ENCODE measurements at places on chromosomes 4 and X.

- DNase-seq: peak; percentile 24
Measured at GRCh38 chr4:40194602-40195161, 2.1 kb upstream of the RHOH start.

DNA sequence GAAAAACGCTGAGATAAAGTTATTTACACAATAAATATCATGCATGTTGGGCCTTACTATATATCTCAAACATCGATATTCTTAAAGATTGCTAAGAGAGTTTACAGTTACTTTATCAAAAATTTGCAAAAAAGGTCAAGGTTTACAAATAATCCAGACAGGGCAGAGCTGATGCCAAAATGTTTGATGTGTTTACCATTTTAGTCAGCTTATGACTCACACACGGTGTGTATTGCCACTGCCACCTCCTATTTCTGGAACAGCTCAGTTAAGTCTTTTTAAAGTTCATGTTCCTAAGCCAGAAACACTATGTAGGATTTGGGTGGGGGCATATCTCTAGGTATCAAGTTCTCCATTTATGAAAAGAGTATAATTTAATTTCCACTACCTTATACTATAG, 580.6 kb downstream of the INPP4B start:
- peak; percentile 42 for DNase-seq

GRCh38 chr4:16505726-16506125, 279.5 kb upstream of the TAPT1 start:
- peak; percentile 30 for DNase-seq

DNA sequence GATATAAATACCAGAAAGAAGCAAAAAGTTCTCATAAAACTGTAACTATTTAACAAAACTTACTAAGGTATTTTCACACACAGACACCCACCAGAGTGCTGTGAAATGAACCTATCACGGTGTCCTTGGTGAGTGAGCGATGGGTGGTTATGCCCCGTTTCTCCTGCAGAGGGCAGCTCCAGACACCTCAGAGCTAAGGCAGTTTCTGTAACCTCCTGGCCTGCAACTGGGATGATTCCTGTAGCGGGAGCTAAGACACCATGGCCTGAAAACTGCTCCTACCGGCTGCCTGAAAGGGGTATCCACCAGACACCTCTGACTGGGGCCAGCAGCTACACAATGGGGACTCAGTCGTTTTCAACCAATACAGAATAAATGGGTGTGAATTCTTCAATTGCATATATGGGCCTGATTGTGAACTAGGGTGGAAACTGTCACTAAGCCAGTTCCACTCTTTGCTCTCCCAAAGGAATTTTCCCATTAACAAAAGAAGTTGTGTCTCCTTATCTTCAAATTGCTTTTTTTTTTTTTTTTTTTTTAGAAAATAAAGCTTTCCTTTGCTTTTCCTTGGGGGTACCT, 2375.8 kb upstream of the TENM3 start:
- peak; percentile 64 for DNase-seq

DNA sequence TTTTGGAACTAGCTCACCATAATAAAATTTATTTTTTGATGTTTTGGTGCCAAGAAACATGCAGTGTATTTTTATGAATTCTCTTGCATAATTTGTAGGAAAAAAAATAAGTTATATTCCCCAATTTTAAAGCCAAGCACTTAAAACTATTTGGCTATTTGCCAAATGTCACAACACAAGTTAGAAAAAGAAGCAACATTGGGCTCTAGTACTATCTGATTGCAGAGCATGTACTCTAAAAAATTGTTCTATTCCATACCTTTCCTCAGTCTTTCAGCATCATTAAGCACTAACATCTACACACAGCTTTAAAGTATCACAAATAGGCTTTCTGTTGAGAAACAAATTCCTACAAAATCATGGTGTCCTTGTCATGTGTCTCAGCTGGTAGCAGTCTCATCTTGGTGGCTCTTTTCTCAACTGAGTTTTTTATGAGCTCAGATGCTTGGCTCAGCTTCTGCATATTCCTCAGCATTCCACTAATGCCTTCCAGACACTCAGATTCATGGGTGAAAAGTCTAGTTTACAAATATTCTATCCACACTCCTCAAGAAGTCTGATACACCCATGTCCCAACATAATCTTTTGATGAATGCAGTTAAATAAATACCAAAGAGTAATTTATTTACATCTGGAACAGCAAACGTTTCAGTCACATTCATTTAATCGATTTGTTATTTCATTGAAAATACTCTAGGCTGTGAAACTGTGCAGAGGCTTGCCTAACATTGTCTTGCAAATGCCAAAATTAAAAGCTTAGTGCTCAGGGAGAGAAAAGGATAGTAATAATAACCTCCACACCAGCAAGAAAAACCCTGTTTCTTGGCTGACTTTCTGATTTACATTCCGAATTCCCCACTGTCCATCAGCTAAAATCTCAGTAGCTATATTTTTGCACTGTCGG, 2209.9 kb downstream of the PCDH7 start:
- DNase-seq: peak; percentile 40

DNA sequence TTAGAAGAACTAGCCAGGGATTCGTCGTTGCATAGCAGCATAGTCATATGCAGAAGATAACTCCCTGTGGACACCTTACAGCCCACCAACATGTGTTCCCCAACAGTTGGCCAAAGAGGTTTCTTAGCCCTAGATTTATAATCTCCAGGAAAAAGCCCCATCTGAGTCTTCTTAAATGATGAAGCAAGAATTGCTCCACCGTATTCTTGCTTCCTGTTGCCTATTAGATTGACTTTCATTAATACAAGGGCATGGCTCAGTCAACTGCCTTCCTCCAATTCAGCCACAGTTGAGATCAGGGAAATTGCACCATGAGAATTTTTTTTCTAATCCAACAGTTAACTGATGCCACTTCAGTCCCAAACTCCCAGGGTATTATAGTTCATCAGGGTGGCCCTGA, 5.2 kb upstream of the AFF2 start:
- no peak for DNase-seq

DNA sequence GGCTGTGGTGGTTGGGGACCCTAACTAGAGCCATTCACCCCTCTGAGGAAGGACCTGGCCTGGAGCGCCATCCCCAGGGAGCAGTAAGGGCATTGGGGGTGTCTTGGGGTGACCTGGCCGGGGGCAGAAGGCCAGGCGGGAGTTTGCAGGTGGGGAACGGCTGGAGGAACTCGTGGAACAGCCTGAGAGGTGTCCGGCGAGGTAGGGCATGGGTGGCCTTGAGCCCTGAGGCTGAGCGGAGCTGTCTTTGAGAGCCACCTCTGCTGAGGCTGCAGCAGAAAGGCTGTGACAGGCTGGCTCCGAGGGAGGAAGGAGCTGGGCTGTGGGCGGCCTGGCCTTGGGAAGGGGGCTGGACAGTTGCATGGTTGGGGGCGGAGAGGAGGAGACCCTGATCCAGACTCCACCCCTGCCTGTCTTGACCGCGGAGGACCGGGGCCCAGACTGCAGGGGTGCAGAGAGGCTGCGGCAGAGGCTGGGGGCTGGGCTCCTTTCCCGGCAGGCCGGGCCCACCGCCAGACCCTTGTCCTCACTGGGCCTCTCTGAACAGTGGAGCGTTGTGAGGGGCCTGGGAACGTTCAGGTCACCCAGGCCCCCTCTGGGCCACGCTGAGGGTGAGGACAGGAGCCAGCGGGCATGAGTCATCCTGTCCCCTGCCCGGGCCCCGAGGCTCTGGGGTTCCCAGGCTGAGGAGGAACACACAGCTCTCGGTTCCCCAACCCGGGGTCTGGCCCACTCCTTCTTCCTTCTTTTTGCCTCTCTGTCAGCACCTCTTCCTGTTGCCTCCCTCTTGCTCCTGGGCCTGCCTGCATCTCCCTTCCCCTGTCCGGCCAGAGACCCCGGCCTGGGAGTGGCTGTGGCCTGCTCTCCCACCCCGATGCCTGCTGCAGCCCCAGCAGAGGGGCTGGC, 8.1 kb downstream of the SH3BP2 start:
- peak; percentile 78 for DNase-seq

DNA sequence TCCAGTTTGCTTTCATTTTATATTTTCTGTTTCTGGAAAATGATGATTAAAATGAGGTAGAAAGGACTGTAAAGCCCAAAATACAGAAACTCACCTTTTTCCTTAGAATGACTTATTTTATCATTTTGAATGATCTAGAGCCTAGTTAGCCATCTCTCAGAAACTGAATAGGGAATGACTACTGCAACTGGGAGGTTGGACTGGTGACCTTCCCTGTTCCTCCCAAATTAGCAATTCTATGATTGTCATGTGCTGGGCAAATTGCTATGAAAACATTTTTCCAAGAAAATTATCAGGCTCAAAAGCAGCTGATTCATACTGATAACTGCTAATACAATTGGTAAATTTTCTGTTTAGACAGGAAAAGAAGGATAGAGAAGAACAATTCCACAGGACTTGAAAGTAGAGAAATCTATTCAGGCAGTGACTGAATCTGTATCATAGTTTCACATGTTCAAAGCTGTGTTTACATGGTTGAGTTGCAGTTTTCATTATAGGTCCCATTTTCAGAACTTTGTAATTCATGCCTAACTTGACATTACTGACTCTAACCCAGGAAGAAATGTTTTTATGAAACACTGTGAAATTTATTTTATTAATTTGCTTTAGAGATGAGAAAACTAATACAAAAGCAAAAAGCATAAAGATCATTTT, 43.4 kb upstream of the SEC24B start:
- no peak for DNase-seq

DNA sequence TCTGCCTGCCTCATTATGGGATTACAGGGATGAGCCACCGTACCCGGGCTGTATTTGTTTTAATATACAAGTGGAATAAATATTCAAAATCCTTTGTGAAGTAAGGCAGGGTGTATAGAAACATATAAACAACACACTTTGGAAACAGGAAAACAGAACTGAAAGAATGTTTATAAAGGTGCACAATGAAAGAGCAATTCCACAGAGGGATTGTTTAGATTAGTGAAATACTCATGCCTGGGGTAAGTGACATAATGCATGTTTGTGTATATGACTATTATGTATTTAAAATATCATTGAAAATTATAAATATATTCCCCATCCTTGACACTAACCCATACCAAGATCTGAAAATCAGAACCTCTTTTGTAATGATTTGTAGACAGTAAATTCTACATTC, 45.0 kb upstream of the NR3C2 start:
- no peak for DNase-seq
